ENCODE measurements at places on chromosomes 1 and 21.

- DNase-seq = no peak
Observed at GRCh38 chr1:36486439-36487335, 4.0 kb upstream of the CSF3R start.

DNA sequence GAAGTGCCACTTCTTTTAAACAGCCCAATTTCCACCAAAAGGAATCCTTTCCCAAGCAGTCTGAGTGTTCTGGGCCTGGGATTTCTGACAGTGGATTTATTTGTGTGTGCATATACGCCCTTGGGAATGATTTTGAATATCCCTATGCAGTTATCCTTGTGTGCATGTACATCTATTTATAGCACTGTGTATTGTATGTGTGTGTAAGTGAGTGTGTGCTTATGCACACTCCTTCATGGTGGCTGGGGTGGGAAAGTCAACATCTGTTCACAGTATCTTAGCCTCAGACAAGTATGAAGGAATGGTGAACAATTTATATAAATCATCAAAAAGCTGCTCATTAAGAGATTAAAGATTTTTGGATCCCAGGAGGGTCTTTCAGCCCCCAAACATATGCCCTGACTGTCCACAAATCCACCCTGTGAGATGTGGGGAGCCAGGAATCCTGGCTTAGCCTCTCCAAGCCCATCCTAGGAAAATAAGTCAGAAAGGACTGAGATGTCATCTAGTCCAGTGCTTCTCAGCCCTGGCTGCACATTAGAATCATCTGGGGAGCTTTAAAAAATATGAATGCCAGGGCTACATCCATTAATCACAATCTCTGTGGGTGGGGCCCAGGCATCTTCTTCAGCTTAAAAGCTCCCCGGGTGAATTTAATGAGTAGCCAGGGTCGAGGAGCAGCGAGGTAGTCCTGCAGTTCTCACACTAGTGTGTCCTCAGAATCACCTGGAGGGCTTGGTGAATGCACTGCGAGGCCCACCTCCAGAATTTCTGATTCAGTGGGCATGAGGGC, 101.4 kb downstream of the PLXNA2 start:
- no peak for DNase-seq

DNA sequence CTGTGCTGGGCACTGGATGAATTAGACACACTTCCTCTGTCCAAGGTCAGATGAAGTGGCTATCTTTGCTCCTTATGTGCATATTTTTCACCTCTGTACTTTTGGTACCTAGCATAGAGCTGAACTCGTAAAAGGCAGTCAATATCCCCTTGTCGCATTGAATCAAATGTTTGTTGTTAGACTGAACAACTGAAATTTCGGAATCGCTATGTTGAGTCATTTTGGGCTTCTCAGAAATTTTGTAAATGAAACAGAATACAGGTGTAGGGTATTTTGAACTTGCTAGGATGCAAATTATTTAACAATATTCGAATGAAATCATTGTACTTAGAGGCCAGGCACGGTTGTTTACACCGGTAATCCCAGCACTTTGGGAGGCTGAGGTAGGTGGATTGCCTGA, 48.0 kb downstream of the PDE4B start:
- DNase-seq = no peak

DNA sequence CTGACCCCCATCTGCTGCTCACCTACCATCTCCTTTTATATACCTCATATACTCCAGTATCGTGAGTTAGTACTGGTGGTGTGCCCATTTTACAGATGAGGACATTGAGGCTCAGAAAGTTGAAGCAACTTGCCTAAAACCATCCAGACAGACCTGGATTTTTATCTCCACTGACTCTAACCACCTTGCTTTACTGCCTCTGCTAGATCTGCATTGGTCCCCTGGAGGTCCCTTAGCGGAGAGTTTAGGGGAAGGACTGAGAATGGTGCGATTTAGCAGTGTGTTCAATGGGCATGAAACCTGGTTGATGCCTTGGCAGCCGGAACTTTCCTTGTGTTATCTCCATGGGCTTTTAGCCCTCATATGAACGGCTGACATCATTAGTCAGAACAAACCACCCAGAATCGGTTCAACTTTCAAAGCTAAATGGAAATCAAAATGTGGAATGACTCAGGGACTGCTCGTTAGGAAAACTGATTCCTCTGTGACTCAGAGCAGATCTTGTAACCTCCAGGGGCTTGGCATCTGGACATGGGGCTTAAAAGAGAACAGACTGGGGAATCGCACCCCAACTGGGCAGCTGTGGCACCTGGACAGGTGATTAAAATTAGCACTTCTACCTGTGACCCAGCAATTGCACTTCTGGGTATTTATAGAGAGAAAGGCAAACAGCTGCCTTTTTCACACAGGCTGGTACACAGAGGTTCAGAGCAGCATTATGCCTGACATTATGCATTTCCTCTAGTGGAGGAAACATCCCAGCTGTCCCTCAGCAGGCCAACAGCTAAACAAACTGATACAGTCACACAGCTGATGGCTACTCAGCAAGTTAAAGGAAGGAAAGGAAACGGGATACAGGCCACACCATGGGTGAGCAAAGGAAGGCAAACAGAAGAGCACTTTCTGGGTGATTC, 25.3 kb downstream of the TMEM51 start:
- DNase-seq = no peak

DNA sequence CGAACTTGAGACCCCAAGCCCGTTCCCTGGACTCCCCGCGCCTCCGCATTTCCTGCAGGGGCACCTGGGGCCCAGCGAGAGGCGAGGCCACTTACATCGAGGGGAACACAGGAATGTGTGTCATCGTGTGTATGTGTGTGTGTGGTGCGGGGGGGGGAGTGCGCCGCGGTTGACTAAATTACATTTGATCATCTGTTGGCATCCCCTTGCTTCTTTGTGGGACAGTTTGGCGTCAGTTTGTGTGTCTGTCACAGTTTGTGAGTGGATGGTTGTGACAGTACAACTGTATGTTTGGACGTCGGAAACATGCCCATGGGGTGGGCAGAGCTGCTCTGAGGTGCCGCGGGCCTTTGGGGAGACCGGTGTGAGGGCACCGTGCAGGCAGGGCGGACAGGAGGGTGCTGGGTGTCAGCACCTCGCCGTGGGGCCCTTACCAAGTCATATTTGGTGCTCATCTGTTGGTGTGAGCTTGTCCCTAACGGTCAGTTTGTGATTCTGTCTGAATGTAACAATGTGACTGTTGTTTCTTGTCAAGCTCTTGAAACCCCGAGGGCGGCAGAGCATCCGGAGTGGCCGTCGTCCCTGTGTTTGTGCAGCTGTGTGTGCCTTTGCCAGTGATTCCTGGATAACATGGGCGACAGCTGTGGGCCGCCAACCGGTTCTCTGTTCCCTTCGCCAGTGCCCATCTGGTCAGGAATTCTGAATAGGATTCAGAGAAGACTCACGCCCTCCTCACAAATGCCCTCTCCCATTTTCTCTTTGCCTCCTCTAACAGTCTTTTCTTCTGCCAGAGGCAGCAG, 899 bp downstream of the OPRD1 start:
- DNase-seq = peak; percentile 29

- no peak for DNase-seq
Observed at GRCh38 chr1:33692206-33693188, 171.4 kb upstream of the HMGB4 start.

- peak; percentile 76 for DNase-seq
Observed at GRCh38 chr1:51990478-51990965, at the start of gene RAB3B. Gene RAB3B, minus strand, starts transcription at chr1:51990700. Its CDS starts 13,583 bp downstream, at chr1:51977117.

GRCh38 chr1:1013922-1014648, 788 bp downstream of the ISG15 start:
- no peak for DNase-seq

DNA sequence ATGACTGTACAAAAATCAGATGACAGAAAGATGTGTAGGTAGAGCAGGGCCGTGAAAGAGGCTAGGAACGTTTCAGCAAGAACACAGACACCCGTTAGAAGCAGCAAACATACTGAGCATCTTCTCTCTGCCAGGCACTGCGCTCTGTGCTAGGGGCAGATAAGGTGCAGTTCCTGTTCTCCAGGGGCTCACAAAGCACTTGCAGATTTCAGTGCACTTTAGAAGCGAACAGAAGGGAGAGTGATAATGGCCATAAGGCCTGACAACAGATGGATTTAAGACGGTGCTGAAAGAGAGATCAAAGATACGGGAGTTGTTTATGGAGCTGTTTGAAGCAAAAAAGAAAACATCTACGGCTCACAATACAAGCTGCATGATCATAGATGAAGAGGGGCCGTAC, 200.3 kb upstream of the FOXD3 start:
- no peak for DNase-seq

DNA sequence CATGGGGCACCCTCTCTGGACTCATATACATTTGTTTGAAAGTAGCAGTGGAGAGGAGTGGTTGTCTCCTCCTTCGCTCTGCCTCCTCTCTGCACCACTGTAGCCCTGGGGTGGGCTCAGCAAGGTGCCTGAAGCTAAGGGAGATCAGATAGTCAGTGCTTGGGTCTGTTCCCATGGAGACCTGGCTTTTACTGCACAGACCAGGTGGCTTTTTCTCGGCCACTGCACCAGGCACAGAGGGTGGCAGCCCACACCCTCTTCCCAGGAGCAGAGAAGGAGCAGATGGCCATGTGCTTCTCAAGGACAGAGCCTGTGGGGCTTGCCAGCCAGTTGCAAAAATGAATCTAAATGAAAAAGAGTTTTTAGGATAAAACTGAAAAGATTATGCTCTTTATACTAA, 123.4 kb upstream of the KCNK1 start:
- DNase-seq = no peak
